ENCODE measurements at places on chromosomes 4 and X.

- DNase-seq = no peak
These were observed 130.3 kb downstream of the GPR143 start for GRCh38 chrX:9635368-9635767.

- no peak for DNase-seq
These were observed 158.2 kb upstream of the MAP3K15 start for GRCh38 chrX:19673375-19674040.

DNA sequence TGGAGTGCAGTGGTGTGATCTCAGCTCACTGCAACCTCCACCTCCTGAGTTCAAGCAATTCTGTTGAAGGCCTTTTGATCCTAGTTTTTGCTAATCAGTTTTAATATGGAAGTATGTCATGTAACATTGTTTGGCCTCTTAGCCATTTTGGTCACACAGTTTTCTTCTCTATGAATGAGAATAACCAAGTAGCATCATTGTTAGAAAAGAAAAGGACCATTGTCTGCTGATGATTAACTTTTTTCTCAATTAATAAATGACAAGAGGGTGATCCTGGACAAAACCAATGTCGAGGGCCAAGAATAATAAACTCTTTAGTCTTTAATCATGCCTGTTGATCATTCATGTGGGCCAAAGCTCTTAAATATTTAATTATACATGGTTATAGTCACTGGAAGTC is 289.3 kb upstream of the MAGEB2 start:
- DNase-seq = no peak

DNA sequence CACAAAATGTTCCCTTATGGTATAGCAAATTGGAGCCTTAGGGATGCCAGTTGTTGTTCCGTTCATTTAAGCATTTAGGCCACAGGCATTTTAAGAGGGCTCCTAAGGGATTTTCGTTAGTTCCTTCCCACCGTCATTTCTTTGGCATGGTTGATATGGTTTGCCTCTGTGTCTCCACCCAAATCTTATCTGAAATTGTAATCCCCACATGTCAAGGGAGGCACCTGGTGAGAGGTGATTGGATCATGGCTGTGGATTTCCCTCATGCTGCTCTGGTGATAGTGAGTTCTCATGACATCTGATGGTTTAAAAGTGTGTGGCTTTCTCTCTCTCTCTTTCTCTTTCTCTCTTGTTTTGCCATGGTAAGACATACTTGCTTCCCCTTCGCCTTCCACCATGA is 104.1 kb downstream of the ASB9 start:
- DNase-seq = no peak

GRCh38 chrX:143304518-143304917 is 212.8 kb downstream of the SPANXN3 start:
- DNase-seq = no peak

Data from effector memory CD8-positive, alpha-beta T cell (primary cell).